Chondrocyte (in vitro differentiated cells): ENCODE measurements at places on chromosomes 1 and 21.

DNA sequence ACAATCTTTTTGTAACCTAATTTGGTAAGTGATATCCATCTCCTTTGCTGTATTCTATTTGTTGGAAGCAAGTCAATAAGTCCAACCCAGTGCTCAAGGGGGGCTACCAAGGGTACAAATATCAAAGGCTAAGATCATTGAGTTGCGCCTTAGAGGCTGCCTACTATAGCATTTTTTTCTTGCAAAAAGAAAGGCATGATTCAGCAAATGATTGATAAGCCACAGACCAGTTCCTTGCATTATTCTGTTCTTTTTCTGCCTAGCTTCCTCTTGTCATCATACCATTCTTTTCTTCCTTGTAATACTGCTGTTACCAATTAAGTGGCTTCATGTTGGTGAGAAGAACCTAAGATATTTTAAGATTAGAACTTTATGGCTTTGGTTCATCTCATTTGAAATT is 29.8 kb upstream of the BARHL2 start:
- DNase-seq, result no peak

GRCh38 chr1:245887829-245888228 is 619.2 kb downstream of the SMYD3 start:
- no peak for DNase-seq

DNA sequence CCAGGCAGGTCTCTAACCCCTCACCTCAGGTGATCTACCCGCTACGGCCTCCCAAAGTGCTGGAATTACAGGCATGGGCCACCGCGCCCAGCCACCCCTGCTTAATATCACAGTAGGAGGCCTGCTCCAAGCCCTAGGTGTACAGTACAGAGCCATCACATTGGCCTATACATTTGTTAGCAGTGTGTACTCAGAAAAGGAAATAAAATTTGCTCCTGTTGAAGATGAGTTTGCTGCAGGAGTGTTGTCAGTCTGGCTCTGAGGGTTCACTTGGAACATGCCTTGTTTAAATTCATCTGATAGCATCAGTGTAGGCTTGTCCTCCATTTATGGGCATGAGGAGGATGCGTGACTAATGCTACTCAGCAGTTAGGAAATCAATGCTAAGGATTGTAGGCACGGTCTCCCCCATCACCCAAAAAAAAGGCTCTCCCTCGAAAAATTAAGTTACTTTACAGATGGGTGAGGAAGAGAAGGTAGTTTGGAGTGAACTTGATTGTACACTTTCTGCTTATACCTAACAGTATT is 4.6 kb upstream of the ENAH start:
- no peak for DNase-seq

- no peak for DNase-seq
Measured at GRCh38 chr1:206578068-206578977, 33.9 kb downstream of the EIF2D start.

GRCh38 chr1:218164930-218165700 is 120.0 kb upstream of the RRP15 start:
- no peak for DNase-seq

DNA sequence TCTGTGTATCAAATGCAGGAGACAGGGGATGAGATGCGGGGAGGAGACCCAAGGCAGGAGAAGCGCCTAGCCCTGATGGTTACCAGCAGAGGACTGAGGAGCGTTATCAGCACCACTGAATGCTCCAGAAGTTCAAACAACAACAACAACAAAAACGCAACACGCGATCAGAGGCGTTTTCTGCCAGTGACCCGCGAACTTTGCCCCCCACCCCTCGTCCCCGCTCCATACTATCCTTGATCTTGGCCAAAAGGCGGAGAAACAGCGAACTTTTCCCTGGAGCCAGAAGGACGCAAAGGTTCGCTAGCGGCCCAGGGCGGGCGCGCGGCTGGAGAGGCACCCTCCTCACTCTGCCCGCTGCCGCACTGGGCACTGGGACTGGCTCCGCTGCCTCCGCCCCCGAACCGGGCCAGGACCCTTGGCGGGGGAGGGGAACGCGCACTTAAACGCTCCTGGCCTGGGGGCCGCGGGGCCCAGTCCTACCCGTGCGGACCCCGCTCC is 699 bp downstream of the ECHDC2 start:
- no peak for DNase-seq

GRCh38 chr1:97105531-97105930 is 383.9 kb downstream of the PTBP2 start:
- no peak for DNase-seq

DNA sequence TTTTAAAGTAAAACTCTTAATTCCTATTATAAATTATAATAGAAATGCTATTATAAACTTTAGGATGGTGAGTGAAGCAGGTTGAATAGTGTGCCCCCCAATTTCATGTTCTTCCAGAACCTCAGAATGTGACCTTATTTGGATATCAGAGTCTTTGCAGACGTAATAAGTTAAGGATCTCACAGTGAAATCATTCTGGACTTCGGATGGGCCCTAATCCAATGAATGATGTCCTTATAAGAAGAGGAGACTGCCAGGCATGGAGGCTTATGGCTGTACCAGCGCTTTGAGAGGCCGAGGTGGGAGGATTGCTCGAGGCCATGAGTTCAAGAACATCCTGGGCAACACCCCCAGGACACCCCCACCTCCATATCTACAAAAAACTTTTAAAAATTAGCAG is 9.4 kb upstream of the MT1HL1 start:
- DNase-seq, result no peak

DNA sequence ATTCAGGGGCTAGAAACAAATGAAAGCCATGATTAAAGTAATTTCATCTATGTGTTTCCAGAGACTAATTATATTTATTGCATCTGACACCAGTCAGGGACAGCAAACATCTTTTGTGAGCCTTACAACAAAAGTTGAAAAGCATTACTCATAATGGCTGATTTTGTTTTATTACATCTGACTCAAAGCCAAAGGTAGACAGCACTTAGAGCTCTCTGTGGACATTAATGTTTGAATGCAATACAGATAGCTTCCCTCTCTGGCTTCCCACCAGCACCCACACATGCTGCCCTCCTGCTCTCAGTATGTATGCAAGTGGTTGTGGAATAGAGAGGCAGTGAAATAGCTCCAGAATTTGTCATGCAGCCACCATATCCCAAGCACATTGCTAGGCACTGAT is 198.7 kb downstream of the SETD4 start:
- no peak for DNase-seq

- no peak for DNase-seq
Measured at GRCh38 chr1:175537571-175537970, 205.8 kb downstream of the TNR start.

DNA sequence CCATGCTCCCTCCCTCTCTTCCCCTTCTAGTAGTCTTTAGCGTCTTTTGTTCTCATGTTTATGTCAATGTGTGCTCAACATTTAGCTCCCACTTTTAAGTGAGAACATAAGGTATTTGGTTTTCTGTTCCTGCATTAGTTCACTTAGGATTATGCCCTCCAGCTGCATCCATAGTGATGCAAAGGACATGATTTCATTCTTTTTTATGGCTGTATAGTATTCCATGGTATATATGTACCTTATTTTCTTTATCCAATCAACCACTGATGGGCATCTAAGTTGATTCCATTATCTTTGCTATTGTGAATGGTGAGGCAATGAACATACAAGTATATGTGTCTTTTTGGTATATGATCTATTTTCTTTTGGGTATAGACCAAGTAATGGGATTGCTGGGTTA is 38.3 kb upstream of the PALMD start:
- DNase-seq, result no peak

DNA sequence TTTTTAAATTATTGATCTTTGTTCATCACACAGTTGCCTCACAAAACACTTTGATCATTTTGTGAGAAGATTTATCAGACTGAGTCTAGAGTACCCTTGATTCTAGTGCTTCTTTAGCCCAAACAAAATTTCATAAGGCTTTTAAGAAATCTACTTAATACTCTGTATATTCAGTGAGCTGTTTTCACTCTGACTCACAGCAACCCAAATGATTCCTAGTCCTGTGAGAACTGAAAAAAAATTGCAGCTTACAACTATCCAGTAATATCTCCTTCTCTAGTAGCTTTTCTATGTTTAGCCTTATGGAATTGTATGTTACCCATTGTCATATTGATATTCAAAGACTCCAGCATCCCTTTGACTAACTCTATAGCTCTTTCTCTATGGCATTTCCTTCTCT is 915.6 kb downstream of the AMY1C start:
- DNase-seq, result no peak

DNA sequence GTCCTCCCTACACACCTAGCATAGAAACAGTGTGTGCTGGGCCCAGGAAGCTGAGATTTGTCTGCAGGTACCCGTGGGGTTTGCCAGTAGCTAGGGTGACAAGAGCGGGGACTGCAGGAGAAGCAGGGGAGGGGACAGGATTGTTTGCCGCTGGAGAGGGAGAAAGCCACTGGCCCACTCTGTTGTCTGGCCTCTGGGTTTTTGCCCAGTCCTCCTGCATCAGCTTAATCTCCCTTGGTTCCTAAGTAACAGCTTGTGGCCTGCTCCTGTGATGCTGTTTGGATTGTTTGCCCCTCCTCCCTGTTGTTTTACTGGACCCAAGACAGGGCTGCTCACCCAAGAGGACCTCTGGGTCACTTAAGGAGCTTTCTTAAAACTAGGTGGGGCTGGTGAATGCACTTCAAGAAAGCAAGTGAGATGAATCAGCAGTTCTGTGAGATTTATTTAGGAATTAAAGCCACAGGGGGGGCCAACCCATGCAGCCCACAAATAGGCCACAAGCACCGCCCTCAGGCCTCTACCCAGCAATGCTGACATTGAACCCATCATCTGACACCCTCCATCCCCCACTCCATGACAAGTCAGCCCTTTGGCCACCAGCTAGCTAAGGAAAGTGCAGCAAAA is 142.8 kb downstream of the ZZZ3 start:
- DNase-seq, result no peak

GRCh38 chr1:222129041-222129440 is 387.2 kb upstream of the DUSP10 start:
- no peak for DNase-seq
